CD8-positive, alpha-beta T cell (primary cell): ENCODE measurements at places on chromosomes 2 and 18.

- DNase-seq = no peak
Observed at GRCh38 chr18:76498064-76498463, 3.0 kb upstream of the ZNF516 start.

DNA sequence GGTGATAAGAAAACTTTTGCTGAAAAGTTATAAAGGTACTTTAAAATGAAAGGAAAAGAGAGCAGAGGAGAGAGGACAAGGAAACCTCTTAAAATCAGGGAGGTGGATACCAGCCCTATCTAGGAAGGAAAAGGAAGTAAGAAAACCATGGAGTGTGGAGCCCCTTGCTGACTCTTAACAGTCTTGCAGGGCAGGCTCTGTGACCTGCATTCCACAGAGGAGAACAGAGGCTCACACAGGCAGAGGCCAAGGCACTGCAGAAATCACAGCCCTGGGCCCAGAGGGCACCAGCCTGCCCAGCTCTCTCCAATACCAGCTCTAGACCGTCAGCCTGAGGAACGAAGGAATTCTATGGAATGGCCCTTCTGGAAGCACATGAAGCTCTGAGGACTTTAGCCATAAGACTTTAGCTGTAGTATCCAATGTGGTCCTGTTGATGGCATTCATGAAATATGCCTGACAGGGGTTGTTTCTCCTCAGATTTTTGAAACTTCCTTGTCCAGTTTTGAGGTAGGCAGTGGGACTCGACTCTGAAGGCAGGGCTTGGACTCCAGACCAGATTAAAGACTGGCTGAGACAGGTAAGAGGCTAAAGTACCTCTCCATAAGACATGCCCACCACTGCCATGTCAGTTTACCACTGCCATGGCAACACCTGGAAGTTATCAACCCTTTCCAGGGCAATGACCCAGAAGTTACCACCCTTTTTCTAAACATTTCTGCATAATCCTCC, 216.3 kb downstream of the ANAPC1 start:
- no peak for DNase-seq

- DNase-seq = no peak
Observed at GRCh38 chr2:74333896-74334586, 9.2 kb downstream of the SLC4A5 start.

DNA sequence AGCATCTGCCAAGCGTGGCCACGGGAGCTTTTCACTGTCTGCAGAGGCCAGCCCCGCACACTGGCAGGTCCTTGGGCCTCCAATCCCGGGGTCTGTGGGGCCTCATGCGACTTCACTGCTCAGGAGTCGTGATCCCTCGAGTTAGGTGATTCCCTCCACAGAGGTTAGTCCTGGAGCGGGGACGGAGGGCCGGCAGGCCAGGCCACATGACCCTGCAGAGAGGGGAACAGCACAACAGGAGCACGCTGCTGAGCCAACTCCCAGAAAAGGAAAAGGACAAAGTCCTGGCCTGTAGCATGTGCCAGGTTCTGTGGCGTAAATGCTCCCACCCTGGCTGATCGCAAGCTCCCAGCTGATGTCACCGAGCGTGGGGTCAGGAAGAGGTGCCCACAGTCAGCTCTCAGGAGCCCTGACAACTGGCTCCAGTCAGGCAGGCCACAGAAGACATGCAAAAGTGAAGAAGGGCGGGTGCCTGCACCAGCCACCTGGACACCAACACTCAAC, 15.3 kb upstream of the PRLH start:
- no peak for DNase-seq

GRCh38 chr2:110958346-110959119, 162.2 kb upstream of the BCL2L11 start:
- no peak for DNase-seq
